Panc1 (cell line): ENCODE measurements at places on chromosomes 7 and 10.
A peak's percentile ranks its signal among the peaks of the same experiment; 100 is the strongest.

DNA sequence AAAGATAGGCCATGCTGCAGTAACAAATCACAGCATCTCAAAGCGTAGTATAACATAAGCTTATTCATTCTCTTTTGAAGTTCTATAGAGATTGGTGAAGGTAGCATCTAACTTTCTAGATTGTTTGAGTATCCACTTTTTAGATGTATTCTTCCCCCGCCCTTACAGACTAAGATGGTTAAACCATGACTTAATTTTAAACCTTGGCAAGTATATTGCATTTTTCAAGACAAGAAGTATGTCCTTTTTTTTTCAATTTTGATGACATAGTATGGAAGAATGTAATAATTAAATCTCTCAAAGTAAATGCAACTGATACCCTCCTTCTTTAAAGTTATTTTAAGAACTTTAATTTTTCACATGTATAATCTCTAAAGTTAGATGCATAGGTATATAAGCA is 190.0 kb downstream of the KCND2 start:
- DNase-seq: no peak

- peak; percentile 64 for DNase-seq
Observed at GRCh38 chr7:17405786-17406185, 107.3 kb downstream of the AHR start.

GRCh38 chr7:145005601-145006000 is 169.7 kb upstream of the TPK1 start:
- DNase-seq: no peak

DNA sequence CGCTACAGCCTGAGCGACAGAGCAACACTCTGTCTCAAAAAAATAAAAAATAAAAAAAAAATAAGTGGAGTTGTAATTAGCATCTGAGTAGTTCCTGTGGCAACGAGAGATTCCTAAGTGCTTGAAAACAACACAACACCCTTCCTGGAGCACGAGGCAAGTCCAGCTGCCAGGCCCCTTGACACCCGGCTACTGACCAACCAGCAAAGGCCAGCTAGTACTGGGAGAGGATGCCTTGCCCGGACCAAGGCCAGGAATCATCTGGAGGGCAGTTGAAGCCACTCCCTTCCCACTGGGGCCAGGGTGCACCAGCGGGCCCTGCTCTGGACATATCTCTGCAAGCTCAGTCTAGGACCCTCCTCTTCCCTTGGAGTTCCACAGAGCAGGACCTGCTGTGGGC is 536 bp downstream of the C10orf105 start:
- DNase-seq: no peak

- no peak for DNase-seq
Observed at GRCh38 chr10:86663576-86664339, 4.6 kb upstream of the LDB3 start.

DNA sequence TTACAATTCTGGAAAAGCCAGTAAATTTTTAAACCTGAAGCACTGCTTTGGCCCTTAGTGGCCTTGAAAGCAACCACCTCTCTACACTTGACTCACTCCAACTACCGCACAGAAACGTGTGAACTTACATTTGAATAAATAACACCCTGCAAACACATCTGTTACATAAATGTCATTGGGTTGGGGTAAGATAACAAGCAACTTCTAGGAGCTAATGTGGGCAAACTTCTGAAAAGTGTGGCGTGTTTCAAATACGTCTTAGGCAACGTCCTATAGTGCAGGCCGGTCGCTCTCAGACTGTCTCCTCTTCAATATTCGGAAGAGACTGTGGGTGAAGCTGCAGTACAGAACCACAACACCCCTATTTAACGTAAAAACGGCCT is 474 bp downstream of the ORC5 start:
- no peak for DNase-seq
